Stimulated activated CD4-positive, alpha-beta T cell treated with anti-CD3 and anti-CD28 coated beads, Interleukin-4, amount 100 ng/mL, for 24 hours (primary cell): ENCODE measurements at places on chromosomes 1 and 21.

- DNase-seq: no peak
These were observed 43.0 kb downstream of the PLXNA2 start for GRCh38 chr1:208201229-208201628.

DNA sequence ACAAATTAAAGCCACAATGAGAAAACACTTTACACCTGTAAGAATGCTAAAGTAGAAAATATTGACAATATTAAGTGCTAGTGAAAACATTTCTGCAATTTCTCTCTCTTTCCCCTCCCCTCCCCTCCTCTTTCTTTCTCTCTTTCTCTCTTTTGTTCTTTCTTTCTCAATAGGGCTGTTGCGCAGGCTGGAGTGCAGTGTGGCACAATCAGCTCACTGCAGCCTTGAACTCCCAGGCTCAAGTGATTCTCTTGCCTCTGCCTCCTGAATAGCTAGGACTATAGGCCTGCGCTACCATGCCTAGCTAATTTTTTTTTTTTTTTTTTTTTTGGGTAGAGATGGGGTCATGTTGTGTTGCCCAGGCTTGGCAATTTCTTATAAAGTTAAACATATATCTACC, 5.9 kb upstream of the SHISAL2A start:
- DNase-seq: no peak

GRCh38 chr1:228022571-228023293, 15.9 kb downstream of the WNT3A start:
- DNase-seq: no peak

DNA sequence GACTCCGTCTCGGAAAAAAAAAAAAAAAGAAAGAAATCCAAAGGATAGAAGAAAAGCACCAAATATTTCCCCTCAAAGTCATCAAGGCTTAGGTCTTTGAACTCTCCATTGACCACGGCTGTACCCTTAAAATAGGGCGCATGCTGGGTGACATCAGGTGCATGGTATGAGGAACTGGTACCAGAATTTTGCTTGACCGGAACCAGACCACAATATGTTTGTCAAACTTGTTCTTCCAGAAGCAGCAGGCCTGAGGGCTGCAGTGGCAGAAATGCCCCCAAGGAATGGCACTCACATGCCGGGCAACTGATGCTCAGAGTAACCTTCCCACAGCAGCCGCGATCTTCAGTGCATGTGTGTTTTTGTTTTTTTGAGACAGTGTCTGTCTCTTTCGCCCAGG, 21.0 kb downstream of the RCC1 start:
- no peak for DNase-seq

GRCh38 chr1:21497466-21498061, 11.7 kb upstream of the ALPL start:
- DNase-seq: no peak
